ENCODE measurements at places on chromosomes 4 and X.

GRCh38 chrX:136866337-136867095, 14.0 kb downstream of the RBMX start:
- DNase-seq: no peak

DNA sequence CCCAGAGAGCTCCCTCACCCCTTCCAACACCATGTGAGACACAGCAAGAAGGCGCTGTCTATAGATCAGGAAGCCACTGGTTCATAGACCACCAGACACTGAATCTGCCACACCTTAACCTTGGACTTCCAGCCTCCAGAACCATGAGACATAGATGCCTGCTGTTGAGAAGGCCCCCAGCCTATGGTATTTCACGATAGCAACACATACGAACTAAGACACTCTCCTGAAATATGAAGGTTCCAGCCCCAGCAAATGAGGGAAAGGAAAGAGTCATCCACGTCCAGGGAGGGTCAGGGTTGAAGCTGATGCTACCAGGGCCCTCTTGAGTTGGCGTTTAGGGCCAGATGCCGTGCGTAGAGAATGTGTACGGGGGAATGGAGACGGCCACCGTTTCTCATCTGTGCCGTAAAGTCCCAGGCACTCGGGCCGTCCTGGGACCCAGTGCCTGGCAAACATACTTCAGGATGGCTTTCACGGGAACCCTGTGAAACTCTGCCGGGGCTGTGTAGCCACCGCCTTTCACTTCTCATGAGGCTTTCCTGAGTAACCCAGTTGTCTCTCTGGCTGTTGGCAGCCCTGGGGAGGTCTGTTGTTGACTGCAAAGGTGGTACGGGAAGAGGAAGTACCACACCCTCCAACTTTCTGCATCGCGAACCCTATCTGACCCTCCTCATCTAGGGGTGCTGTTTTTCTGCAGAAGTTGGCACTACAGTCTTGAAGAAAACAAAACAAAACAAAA, 17.7 kb upstream of the P2RY8 start:
- no peak for DNase-seq

DNA sequence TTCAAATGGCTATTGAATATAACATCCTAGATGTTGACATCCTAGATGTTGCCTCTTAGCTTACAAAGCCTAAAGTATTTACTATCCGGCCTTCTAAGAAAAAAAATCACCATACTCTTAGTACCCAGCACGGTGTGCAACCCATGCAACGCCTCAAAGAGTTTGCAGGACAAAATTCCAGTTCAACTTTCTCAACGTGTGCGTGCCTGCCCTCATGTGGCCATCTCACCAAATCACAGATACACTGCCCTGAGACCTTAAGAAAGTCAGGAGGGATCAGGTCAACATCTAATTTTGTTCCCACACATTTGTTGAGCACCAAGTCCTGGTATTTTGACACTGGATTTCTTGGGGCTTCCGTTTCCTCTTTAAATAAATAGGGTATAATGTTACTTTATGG, 68.3 kb downstream of the CRMP1 start:
- DNase-seq: no peak

GRCh38 chr4:40870150-40870549, 120.4 kb downstream of the NSUN7 start:
- no peak for DNase-seq

DNA sequence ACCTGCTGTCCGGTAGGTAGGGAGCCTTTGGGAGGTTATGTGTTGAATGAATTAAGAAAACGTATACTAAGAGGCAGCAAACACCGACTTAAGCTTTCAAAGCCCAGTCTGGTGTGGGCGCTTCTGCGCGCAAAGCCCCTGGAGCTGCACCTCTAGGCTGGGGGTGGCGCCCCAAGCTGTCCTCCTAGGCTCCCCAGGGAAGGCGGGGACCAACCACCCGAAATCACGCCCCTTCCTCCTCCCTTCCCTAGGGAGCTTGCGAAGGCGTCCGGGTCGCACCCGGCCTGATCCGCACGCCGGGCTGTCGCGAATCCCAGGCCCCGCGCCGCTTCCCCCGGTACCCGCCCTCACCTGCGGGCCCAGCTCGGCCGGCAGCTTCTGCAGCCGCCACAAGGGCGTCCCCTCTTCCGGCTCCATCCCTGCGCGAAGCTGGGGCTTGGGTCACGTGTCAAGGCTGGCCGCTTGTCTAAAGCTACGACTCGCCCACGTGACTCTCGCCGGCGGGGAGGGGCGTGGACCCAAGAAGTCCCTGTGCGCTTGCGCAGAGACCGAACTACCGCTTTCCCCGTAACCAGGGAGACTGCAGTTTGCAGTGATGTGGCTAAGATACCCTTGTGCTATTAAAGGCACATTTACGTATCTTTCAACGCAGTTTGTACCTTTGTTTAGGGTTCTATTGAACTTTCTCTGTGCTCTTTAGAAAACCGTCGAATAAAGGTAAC, at the start of gene COMMD8:
TSS of gene COMMD8 (minus strand) at position 468 of the 722 bp plus-strand sequence. CDS start at position 417, 51 bp downstream.
- DNase-seq: peak; percentile 95

GRCh38 chr4:10466161-10466560, 8.9 kb upstream of the ZNF518B start:
- no peak for DNase-seq

GRCh38 chr4:101968364-101968763, 177.8 kb downstream of the BANK1 start:
- DNase-seq: no peak

Data from left forelimb (tissue), 1 donor.